ENCODE measurements at places on chromosomes 2 and 18.

- H3K4me3 ChIP-seq: no peak overlapping the region
- no peak for DNase-seq
- H3K36me3 ChIP-seq: no peaks in the 10 kb centered on the region
- H3K27ac ChIP-seq: no peak overlapping the region
- no peaks in the 10 kb centered on the region for H3K4me1 ChIP-seq
Measured at GRCh38 chr2:103898561-103898960, 955.4 kb upstream of the POU3F3 start.

GRCh38 chr2:104793966-104794365, 59.9 kb upstream of the POU3F3 start:
- H3K27ac ChIP-seq: no peak overlapping the region
- DNase-seq: no peak
- H3K4me1 ChIP-seq: no peaks in the 10 kb centered on the region
- no peaks in the 10 kb centered on the region for H3K27me3 ChIP-seq
- H3K36me3 ChIP-seq: no peaks in the 10 kb centered on the region
- no peak overlapping the region for H3K4me3 ChIP-seq

DNA sequence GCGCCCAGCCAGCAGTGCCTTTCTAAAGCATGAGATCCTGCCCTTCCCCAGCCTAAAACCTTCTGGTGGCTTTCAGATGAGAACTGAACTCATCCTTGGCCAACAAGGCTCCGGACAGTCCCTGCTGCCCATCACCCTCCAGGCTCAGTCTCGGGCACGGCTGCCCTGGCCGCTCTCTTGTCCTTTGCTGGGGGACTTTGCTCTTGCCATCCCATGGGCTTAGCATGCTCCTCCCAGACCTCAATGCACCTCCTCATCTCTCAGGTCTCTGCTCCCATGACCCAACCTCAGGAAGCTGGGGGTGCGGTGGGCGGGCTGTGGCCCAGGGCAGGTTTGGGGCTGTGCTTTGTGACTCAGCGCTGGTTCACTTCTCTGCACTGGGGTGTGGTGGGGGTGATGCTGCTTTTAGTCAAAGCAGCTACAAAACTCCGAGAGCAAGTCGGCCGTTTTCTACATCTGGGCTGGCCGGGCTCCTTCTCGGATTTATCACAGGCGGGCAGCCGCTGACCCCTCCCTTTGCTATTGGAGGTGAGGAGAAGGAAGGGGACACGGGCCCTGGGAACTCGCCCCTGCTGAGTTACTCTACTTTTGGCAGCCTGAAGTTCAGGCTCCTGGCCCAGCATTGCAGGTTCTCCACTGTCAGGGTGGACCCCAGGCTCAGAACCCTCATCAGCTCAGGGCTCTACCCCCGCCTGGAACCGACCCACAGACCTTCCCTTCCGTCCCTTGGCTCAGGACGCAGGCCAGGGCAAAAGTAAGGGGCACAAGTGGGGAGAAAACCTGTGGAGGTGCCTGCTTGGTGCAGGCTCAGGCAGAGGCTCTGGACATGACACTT, 90.6 kb upstream of the TAF1B start:
- H3K4me1 ChIP-seq: no peaks in the 10 kb centered on the region
- H3K36me3 ChIP-seq: no peaks in the 10 kb centered on the region
- DNase-seq: no peak
- H3K27ac ChIP-seq: no peak overlapping the region

- no peak overlapping the region for H3K27ac ChIP-seq
- DNase-seq: no peak
- peaks cover 5% of the 10 kb centered on the region for H3K4me1 ChIP-seq
- H3K36me3 ChIP-seq: no peaks in the 10 kb centered on the region
Measured at GRCh38 chr18:56712761-56713160, 61.6 kb downstream of the WDR7 start.

DNA sequence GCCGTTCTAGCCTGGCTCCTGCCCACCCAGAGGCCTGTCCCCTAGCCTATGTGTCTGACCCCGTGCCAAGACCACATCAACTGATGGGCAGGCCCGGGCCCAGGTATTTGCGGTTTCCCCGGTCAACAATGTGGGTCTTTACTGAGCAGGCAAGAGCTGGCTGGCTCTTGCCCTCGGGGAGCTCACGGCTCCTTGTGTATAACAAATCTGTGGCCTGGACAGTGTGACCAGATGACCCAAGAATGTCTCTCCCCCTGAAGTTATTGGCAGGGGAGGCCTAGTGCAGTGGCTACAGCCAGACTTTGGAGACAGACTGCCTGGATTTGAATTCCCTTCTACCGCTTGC, 179.6 kb downstream of the KLHL29 start:
- H3K4me3 ChIP-seq: no peak overlapping the region
- no peaks in the 10 kb centered on the region for H3K36me3 ChIP-seq
- H3K27ac ChIP-seq: no peak overlapping the region
- no peaks in the 10 kb centered on the region for H3K4me1 ChIP-seq

- H3K27me3 ChIP-seq: no peaks in the 10 kb centered on the region
- no peak overlapping the region for H3K4me3 ChIP-seq
- no peak for DNase-seq
Measured at GRCh38 chr2:28181801-28182200, 210.9 kb upstream of the FOSL2 start.

DNA sequence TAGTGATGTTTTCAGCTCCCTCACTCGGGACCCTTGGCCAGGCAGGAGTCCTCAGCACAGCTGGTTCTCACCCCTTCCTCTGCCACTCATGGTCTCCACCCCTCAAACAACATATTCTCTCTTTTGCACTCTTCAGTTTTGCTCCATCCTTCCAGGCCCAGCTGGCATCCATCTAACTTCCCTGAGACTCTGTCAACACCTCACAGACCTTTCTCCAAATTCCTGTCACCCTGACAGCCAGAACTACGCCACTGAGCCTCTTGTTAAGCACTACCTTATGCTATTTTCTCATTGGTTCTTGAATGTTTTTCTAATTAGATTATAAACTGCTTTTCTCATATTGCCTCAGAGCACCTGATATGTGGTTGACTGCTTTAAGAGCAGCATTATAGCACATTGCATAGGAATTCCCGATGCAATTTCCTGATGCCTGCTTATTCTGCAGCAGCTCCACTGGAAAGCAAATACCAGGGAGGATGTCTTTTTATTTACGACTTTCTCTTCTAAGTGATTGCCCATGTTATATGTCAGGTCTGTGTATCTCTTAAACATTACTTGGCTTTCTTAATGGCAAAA, 12.4 kb upstream of the INO80C start:
- no peaks in the 10 kb centered on the region for H3K27me3 ChIP-seq
- no peak for DNase-seq
- H3K4me3 ChIP-seq: no peak overlapping the region

- H3K4me1 ChIP-seq: peaks cover 6% of the 10 kb centered on the region
- 0 out of 2 replicates have a peak, but pooled peaks cover 1% of the 10 kb centered on the region for H3K36me3 ChIP-seq
- DNase-seq: peak; percentile 49
- peaks cover 23% of the 10 kb centered on the region for H3K27me3 ChIP-seq
- no peak overlapping the region for H3K4me3 ChIP-seq
- H3K27ac ChIP-seq: no peak overlapping the region
Measured at GRCh38 chr2:174344716-174345461, 10.1 kb downstream of the SP9 start.

DNA sequence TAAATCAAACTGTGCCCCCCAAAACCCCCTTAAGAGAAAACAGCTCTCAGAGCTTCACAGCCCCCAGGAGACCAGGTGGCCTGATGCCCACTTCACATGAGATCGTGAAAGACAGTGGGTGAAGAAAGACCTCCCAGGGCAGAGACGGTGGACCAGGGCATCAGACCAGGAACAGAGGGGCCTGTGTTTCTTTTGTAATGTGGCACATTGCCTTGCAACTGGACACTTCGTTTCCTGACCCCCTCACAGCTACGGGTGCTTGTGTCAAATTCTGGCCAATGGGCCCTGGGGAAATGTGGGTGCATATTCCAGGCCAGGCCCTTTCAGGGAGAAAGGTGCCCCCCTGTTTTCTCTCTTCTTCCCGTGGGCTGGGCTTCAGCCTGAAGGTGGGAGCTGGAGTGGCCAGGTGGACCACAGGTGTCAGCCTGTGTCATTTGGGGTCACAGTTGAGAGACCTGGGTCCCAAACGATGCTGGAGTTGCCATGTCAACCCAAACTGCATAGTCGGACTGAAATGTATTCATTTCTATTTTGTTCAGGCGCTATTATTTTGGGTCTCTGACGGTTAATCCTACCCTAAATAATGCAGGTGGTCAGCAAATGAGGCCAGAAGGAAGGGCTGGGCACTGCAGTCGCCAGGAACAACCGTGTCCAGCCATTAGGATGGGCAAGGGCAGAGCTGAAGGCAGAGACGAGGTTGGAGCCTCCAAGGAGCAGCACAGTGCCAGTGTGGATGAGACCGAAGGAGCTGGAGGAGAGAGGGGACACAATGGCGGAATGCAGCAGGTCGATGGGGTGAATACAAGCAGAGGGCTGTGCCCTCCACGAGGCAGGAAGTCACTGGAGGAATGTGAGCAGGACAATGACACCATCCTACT, 338.2 kb downstream of the EIPR1 start:
- no peak overlapping the region for H3K27ac ChIP-seq
- no peak overlapping the region for H3K4me3 ChIP-seq
- H3K4me1 ChIP-seq: no peaks in the 10 kb centered on the region
- DNase-seq: no peak
- no peaks in the 10 kb centered on the region for H3K27me3 ChIP-seq

- H3K4me1 ChIP-seq: no peaks in the 10 kb centered on the region
Measured at GRCh38 chr18:50805732-50806131, 14.1 kb downstream of the MRO start.

GRCh38 chr2:40105593-40105992, 326.5 kb upstream of the THUMPD2 start:
- H3K4me3 ChIP-seq: no peak overlapping the region
- H3K4me1 ChIP-seq: 0 out of 2 replicates have a peak, but pooled peaks cover 6% of the 10 kb centered on the region
- DNase-seq: no peak
- H3K36me3 ChIP-seq: no peaks in the 10 kb centered on the region
- H3K27ac ChIP-seq: no peak overlapping the region
- no peaks in the 10 kb centered on the region for H3K27me3 ChIP-seq

GRCh38 chr2:100747551-100747950, 72.4 kb upstream of the NPAS2 start:
- no peaks in the 10 kb centered on the region for H3K36me3 ChIP-seq
- no peak overlapping the region for H3K27ac ChIP-seq
- no peaks in the 10 kb centered on the region for H3K4me1 ChIP-seq
- DNase-seq: no peak
- no peaks in the 10 kb centered on the region for H3K27me3 ChIP-seq
- H3K4me3 ChIP-seq: no peak overlapping the region

GRCh38 chr2:7755879-7756278, 838.7 kb downstream of the RNF144A start:
- no peak overlapping the region for H3K27ac ChIP-seq
- H3K4me3 ChIP-seq: no peak overlapping the region
- no peaks in the 10 kb centered on the region for H3K27me3 ChIP-seq
- DNase-seq: no peak

- DNase-seq: no peak
- H3K27ac ChIP-seq: no peak overlapping the region
- no peaks in the 10 kb centered on the region for H3K36me3 ChIP-seq
- H3K4me1 ChIP-seq: no peaks in the 10 kb centered on the region
- H3K4me3 ChIP-seq: no peak overlapping the region
Measured at GRCh38 chr2:124961132-124961531, 936.0 kb downstream of the CNTNAP5 start.

DNA sequence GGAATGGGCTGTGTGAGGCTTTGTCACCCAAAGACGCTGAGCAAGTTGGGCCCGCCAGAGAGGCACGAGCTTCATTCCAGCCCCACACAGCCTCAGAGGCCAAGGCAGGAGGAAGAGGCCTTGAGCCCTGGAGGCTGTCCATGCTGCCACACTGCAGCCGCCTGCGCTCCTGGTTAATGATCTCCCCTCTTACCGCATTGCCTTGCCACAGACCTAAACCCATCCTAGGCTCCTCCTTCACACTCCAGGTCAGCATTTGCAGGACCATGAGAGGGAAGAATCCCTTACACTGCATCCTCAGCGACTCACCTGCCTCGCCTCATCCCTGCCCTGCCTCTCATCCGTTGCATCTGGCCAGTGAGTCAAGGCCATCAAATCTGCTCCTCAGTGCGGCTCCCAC, 24.6 kb downstream of the KIF3C start:
- no peak overlapping the region for H3K27ac ChIP-seq
- no peaks in the 10 kb centered on the region for H3K4me1 ChIP-seq
- H3K4me3 ChIP-seq: no peak overlapping the region
- no peaks in the 10 kb centered on the region for H3K27me3 ChIP-seq
- no peak for DNase-seq

Measured in MM.1S (cell line).